ENCODE measurements at places on chromosomes 1 and 21.

DNA sequence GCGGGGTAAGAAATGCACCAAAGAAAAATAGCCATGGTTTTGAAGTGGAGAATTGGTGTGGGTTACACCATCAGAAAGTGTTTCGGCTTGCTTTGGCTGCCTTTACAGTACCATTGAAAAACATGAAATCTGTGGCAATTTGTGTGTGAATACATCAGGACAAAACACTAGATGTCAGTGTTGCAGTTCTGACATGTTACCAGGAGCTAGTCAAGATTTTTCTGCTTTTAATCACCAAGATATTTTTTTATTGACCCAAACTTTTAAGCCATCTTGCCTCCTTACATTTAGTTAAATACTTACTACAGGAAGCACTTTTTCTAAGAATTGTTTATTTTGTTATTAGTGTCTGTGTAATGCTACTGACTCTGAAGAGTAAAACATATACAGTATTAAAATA lies 14.3 kb downstream of the RRP15 start:
- no peak for DNase-seq

GRCh38 chr1:162250004-162250730 lies 126.5 kb downstream of the SPATA46 start:
- no peak for DNase-seq

DNA sequence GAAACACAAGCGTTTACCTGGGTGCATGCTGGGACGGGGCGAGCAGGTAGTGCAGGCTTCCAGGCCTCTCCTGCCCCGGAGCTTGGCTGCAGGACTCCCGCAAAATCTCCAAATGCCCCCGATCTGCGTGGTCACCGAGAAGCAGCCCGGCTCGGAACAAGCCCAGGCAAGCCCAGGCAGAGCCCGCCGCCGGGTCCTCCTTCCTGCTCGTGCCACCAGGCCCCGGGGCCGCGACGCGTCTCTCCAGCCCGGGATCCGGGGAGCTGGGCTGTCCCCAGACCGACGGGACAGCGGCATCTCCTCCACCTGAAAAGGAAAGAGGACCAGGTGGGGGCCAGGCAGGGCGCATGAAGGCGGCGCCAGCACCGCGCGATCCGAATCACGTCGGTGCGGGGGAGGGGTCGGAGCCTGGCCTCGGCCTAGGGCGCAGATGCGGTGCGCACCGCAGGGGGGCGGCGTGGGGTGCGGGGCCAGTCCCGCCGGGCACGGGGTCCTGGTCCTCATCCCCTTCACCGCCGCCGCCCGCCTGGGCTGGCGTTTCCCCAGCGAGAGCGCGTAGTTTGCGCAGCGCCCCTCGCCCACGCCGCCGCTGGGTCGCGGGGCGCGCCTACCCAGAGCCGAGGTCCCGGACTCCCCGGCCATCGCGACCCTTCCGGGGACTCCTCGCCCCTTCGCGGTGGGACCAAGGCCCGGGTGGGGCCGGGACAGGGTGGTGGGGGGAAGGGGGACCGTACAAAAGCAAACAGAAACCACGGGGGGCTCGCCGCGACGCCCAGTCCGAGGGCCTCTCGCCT lies 52.4 kb upstream of the H6PD start:
- DNase-seq, result no peak

DNA sequence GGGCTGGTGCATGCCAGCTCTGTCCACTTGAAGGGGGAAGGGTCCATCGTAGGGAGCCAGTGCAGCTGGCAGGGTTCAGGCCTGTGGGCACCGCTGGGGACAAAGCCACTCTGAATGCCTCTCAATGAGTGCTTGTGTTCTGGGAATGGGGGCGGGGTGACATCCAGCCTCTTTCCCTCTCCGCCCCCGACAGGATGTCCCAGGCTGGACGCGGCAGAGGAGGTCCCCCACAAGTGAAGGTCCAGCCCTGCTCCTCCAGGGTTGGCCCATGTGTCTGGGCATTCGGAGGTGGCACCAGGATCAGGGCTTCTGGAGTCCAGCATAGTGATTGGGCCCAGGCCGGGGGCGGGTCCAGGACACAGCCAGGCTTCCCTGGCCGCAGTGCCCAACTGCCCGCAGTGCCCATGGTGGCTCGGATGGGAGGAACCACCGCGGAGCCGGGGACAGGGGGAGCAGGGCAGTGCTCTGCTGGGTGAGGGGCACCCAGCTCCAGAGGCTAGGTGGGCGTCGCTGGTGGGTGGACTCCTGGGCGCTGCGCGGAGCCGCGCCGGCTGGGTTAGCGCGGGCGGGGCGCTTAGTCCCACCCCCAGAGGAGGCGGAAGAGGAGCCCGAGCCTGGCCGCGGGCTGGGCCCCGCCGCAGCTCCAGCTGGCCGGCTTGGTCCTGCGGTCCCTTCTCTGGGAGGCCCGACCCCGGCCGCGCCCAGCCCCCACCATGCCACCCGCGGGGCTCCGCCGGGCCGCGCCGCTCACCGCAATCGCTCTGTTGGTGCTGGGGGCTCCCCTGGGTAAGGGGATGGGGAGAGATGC lies at the start of gene SHISA4:
Gene SHISA4, plus strand, starts transcription at position 617 of the 808 bp plus-strand sequence. Its CDS starts 97 bp downstream, at position 714.
- no peak for DNase-seq

- no peak for DNase-seq
These were observed 152.3 kb downstream of the FCRL5 start for GRCh38 chr1:157399984-157400382.

GRCh38 chr1:234479310-234479559 lies 256 bp upstream of the TARBP1 start:
- no peak for DNase-seq

DNA sequence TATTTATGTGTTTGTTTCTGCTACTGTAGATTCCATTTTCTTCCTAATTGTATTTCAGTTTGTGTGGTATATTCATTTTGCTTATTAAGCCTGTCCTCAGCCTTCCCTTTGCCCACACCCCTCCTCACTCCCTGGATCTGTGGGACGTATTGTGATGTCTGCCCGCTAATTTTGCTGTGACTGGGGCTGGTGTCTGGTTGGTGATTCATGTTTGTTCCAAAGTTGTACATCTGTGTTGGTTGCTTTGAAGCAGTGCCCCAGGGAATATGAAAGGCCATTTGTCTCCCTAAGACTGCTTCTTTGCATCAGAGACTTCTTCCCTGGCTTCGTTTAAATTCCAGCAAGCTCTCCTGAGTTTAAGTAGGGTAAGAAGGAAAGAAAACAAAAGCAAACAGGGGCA lies 289.5 kb upstream of the SGIP1 start:
- no peak for DNase-seq

GRCh38 chr1:112852934-112853333 lies 103.1 kb downstream of the SLC16A1 start:
- DNase-seq, result no peak

- DNase-seq, result no peak
These were observed 324.7 kb upstream of the USP24 start for GRCh38 chr1:55539652-55540512.

DNA sequence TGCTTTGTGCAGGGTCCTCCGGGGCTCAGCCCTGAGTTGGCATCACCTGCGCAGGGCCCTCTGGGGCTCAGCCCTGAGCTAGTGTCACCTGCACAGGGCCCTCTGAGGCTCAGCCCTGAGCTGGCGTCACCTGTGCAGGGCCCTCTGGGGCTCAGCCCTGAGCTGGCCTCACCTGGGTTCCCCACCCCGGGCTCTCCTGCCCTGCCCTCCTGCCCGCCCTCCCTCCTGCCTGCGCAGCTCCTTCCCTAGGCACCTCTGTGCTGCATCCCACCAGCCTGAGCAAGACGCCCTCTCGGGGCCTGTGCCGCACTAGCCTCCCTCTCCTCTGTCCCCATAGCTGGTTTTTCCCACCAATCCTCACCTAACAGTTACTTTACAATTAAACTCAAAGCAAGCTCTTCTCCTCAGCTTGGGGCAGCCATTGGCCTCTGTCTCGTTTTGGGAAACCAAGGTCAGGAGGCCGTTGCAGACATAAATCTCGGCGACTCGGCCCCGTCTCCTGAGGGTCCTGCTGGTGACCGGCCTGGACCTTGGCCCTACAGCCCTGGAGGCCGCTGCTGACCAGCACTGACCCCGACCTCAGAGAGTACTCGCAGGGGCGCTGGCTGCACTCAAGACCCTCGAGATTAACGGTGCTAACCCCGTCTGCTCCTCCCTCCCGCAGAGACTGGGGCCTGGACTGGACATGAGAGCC lies 22.7 kb downstream of the COL6A1 start:
- no peak for DNase-seq

GRCh38 chr21:37455504-37455911 lies 88.9 kb downstream of the DYRK1A start:
- no peak for DNase-seq

- no peak for DNase-seq
These were observed 92.1 kb downstream of the WDR3 start for GRCh38 chr1:118021668-118022067.

DNA sequence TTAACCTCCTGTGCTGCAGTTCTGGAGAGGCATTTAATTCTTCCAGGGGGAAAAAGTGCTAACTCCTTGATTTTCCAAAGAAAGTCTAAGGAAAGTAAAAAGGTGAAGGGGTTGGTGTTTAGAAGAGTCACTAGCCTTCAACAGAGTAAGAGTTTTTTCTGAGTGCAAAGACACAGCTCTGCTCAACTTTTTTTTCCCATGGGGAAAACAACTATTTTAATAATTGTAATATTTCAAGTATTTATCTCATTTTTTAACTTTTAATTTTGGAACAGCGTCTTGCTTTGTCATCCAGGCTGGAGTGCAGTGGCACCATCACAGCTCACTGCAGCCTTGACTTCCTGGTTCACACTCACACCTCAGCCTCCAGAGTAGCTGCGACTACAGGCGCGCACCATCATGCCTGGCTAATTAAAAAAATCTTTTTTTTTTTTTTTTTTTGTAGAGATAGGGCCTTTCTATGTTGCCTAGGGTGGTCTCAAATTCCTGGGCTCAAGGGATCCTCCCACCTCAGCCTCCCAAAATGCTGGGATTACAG lies 202.6 kb downstream of the APP start:
- DNase-seq, result no peak

- DNase-seq, result no peak
These were observed 124.3 kb downstream of the CENPF start for GRCh38 chr1:214727274-214727673.

DNA sequence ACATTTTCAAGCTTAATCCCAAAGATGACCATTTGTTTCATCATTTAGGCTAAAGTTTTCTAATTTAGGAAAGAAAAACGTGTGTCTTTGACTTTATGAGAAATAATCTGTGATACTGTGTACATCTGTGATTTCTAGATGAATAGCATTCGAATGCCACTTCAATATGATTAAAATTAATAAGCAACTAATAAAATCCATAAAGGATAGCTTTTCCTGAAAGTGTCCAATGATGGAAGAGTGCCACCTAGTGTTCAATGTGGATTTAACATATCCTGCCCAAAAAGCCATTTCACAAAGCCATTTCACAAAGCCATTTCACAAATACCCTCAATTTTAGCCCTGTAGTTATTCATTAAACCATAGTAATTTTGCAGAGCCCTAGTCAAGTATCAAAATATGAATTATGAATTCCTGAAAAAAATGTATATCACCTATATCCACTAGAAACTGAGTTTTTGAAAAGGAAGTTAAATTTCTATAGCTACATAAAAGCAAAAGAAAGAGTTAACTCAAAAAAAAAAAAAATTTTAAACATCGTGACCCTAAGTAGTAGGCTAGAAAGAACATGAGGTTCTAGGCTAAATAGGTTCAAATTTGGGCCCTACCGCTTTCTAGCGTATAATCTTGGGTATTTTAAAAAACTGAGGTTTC lies 19.1 kb downstream of the NME7 start:
- peak; percentile 43 for DNase-seq

DNA sequence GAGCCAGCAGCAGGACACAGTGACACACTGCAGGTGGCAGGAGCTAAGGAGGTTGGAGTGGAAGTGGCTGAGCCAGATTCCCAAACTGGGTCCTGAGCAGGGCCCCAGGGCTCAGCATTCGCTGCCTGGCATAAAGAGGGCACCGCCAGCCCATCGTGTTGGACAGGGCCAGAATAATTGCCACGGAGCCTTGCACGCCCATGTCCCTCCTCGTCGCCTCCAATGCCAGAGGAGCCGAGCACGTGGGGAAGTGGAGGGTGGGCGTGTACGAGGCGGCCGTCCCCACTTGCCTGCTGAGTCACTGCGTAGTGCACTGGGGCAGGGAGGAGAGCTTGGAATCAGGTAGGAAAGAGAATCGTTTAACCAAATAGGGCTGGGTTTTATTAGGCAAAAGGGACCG lies 26.1 kb upstream of the LRRC47 start:
- no peak for DNase-seq

- no peak for DNase-seq
These were observed 100.2 kb downstream of the CAMTA1 start for GRCh38 chr1:6885426-6885825.

GRCh38 chr1:109559995-109560394 lies 11.6 kb downstream of the GNAI3 start:
- DNase-seq, result no peak

DNA sequence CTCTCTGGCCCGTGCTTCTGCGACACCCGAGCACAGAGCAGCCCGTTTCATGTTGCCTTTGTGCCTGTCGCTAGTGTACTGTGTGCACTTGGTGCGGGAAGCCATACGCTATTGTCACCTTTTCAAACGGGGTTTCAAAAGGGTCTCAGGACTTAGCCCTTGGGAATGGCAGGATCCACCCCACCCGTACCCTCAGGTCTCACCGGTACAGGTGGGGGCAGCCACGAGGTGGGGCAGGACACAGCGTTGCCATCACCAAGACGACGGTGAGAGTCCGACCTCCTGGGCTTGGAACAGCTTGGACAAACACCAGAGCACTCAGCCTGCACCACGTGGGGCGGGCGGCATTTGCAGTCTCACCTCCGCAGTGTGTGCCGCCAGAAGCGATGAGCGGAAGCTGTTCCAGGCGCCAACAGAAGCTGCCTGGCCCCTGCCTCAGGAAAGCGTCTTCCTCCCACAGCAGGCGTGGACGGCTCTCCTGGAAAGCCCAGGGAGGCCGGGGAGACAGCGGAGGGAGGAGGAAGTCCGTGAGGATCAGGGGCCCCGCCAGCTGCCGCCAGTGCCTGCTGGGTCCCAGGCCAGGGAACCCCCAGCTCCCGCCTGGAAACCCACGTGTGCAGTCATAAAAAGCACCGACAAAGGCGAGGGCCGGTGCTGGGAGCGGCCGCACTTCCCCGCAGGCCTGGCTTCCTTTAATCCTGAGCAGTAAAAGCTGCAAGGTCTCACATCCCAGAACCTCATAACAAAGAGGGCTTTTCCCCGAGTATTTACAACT lies 131.3 kb upstream of the ARHGEF16 start:
- DNase-seq, result peak; percentile 83
